Activated CD4-positive, alpha-beta T cell treated with anti-CD3 and anti-CD28 coated beads, Interleukin-2, amount 50 U/mL, for 1 hour (primary cell): ENCODE measurements at places on chromosomes 4 and X.

DNA sequence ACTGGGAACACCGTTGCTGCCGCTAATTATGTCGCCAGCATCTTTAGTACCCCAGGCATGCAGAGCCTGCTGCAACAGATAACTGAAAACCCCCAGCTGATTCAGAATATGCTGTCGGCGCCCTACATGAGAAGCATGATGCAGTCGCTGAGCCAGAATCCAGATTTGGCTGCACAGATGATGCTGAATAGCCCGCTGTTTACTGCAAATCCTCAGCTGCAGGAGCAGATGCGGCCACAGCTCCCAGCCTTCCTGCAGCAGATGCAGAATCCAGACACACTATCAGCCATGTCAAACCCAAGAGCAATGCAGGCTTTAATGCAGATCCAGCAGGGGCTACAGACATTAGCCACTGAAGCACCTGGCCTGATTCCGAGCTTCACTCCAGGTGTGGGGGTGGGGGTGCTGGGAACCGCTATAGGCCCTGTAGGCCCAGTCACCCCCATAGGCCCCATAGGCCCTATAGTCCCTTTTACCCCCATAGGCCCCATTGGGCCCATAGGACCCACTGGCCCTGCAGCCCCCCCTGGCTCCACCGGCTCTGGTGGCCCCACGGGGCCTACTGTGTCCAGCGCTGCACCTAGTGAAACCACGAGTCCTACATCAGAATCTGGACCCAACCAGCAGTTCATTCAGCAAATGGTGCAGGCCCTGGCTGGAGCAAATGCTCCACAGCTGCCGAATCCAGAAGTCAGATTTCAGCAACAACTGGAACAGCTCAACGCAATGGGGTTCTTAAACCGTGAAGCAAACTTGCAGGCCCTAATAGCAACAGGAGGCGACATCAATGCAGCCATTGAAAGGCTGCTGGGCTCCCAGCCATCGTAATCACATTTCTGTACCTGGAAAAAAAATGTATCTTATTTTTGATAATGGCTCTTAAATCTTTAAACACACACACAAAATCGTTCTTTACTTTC, 1.8 kb downstream of the UBQLN2 start:
- DNase-seq: no peak

GRCh38 chrX:2514131-2514530, 13.4 kb upstream of the DHRSX start:
- no peak for DNase-seq

DNA sequence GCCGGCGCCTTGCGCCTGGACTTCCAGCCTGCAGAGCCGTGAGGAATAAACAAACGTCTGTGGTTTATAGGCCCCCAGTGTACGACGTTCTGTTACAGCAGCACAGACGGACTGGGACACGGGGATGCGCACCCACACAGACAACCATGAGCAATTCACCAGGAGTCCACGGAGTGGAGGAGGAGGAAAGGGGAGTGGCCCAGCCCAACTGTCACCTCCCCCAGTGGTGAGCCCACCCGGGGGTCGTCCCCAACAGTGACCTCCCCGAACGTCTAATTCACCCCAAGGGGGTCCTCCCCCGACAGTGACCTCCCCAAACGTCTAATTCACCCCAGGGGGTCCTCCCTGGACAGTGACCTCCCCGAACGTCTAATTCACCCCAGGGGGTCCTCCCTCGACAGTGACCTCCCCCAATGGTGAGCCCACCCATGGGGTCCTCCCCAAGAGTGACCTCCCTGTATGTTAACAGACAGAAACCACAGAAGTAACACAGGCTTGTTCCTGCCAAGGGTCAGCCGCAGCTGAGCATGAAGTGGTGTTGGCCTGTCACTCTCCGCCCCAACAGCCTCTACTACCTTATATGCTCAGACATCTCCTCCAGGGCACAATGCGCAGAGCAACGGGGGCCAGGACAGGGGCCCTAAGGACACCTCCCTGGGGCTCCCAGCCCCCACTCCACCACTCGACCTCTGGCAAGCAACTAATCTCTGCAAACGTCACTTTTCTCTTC, 6.2 kb downstream of the GAK start:
- no peak for DNase-seq

GRCh38 chrX:19846995-19847790, 40.2 kb downstream of the SH3KBP1 start:
- DNase-seq: peak; percentile 6

- no peak for DNase-seq
These were observed 8.2 kb downstream of the SLC25A4 start for GRCh38 chr4:185151296-185151695.

DNA sequence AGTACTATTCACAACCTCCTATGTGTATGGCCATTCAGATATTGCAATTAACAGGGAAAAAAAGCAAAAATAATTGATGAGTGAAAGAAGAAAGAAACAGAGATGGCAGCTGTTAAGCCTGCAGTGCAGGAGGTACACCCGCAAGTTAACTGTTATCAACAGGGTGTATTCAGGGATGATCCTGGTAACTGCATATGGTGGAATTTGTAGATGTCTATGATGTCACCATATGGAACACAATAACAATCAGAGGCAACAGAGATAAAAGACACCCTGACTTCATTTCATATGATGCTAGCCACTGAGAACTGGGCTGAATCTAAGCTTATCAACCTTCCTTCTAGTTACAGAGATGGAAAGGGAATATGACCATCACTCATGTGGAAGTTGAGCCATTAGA, 96.5 kb downstream of the PDGFC start:
- DNase-seq: no peak

- no peak for DNase-seq
These were observed 26.3 kb downstream of the UPF3B start for GRCh38 chrX:119826399-119826959.

DNA sequence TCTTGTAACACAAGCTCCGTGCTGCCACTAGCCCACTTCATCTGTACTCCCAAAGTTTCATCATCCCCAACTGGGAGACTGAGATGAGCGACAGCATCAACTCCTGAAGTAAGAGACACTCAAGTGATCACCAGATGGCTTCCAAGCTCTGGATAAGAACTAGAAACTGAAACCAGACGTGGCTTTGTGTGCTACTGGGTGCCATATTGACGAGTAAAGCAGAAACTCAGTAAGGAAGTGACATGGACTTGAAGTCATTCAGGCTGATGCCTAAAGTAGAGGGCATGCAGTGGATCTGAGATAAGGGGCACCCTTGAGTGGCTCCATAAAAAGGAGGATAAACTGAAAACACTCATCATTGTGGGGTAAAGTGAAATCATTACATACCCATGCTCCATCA, 72.4 kb downstream of the PCYT1B start:
- no peak for DNase-seq

GRCh38 chrX:107360788-107361360, 88.6 kb upstream of the FRMPD3 start:
- DNase-seq: no peak

- DNase-seq: no peak
These were observed 16.8 kb downstream of the DCAF8L1 start for GRCh38 chrX:27964432-27964831.

GRCh38 chrX:130829526-130830515, 73.2 kb downstream of the ENOX2 start:
- DNase-seq: no peak

GRCh38 chr4:145375416-145375815, 106.2 kb upstream of the SMAD1 start:
- no peak for DNase-seq

GRCh38 chr4:123972031-123972430, 575.4 kb downstream of the SPRY1 start:
- DNase-seq: no peak

- no peak for DNase-seq
These were observed 19.5 kb upstream of the NFXL1 start for GRCh38 chr4:47933840-47934239.

GRCh38 chr4:154741922-154742850, 1.6 kb upstream of the LRAT start:
- DNase-seq: no peak

GRCh38 chr4:11748164-11748872, 319.6 kb upstream of the HS3ST1 start:
- DNase-seq: no peak

- no peak for DNase-seq
These were observed 34.7 kb downstream of the IRS4 start for GRCh38 chrX:108701633-108702032.

- no peak for DNase-seq
These were observed 55.1 kb upstream of the PGRMC2 start for GRCh38 chr4:128342762-128343161.

DNA sequence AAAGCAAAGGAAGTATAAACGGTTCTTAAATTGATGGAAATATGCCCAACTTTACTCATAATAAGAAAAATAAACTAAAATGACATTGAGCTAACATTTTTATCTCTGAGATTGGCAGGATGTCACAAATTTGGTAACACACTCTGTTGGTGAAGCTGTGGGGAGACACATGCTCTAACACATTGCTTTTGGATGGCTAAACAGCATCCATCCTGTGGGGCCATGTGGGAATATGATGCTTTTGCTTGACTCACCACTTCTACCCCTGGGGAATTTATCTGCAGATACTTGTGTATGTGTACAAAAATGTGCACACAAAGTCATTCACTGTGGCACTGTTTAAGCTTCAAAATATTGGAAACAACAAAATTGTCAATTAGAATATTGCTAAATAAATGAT, 100.2 kb downstream of the ANAPC4 start:
- no peak for DNase-seq

DNA sequence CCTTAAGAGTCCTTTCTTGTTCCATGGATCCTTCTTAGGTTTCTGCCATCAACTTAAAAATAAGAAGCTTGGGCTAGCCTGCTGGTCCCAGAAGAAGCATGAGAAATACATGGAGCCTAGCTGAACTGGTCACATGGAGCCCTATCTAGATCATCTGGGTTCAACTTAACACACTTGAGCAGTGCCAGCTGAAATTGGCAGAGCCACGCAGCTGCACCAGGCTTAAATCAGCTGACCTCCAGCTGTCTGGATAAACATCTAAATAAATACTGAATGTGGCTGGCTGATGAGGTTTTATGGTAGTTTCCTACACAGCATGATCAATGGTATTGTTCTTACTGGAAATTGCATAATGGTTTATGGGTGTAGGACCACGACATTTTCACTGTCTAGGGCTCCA, 598.4 kb upstream of the FAM241A start:
- no peak for DNase-seq

DNA sequence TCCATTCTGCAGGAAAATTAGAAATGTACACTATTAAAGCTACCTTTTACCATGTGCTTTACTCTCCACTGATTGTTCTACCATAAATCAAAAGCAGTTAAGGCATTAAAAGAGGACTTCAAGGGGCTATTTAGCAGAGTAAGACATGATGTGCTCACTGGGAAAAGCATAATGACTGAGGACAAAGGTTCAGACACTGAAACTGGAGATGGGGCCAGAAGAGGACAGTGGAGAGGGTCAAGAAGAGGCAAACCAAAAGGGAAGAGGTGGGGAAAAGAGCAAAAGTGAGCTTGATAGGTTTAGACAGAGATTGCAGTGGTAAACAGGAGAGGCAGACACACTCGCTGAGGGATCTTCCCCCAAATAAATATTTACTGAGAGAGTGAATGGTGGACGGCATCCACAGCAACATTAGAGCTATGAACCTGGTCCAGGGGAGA, 23.8 kb downstream of the SH3RF1 start:
- no peak for DNase-seq

DNA sequence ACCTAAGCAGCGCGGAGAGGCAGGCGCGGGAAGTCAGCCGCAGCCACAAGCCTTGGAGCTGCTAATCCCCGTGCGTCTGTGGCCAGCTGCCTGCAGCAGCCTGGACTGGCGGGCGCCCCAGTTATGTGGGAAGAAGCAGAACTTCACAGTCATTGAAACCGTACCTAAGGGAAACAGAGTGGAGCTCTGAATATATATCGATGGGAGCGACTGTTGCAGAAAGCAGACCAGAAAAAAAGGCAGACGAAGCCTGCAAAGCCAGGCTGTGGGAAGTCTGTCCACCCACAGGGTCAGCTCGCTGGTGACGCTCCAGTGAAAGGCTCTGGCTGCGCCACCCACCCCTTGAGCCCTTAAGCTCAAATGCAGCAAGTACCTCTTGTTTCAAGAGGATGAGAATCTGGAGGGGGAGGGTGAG, 24.7 kb downstream of the KCNE5 start:
- DNase-seq: no peak

DNA sequence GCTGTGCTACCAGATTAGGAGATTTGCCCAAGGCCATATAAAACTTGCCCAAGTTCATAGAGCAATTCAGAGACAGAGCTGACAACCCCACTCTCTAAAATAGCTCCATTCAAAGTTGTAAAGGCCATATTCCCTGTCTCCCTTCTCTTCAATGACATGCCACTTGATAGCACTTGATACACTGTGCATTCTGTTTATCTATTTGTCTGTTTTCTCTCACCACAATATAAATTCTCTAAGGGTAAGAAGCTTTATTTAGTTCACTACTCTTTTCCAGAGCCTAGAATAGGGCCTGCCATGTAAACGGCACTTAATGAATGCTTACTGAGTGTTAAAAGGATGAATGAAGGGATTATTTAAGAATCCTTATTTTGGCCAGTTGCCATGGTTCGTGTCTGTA, 24.1 kb upstream of the MAP9 start:
- no peak for DNase-seq

DNA sequence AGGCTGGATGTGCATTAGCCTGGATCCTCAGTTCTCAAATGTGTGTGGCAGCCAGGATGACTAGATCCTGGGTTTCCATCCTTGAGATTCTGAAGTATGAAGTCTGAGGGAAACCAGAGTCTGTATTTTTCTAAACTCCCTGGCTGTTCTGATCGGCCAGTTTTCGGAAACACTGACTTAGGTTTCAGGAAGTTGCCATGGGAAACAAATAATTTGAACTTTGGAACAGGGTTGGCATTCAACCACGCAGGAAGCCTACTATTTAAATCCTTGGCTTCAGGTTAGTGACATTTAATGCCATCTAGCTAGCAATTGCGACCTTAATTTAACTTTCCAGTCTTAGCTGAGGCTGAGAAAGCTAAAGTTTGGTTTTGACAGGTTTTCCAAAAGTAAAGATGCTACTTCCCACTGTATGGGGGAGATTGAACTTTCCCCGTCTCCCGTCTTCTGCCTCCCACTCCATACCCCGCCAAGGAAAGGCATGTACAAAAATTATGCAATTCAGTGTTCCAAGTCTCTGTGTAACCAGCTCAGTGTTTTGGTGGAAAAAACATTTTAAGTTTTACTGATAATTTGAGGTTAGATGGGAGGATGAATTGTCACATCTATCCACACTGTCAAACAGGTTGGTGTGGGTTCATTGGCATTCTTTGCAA, 67.6 kb downstream of the PDGFRA start:
- no peak for DNase-seq
